ENCODE measurements at places on chromosomes 1 and 21.

DNA sequence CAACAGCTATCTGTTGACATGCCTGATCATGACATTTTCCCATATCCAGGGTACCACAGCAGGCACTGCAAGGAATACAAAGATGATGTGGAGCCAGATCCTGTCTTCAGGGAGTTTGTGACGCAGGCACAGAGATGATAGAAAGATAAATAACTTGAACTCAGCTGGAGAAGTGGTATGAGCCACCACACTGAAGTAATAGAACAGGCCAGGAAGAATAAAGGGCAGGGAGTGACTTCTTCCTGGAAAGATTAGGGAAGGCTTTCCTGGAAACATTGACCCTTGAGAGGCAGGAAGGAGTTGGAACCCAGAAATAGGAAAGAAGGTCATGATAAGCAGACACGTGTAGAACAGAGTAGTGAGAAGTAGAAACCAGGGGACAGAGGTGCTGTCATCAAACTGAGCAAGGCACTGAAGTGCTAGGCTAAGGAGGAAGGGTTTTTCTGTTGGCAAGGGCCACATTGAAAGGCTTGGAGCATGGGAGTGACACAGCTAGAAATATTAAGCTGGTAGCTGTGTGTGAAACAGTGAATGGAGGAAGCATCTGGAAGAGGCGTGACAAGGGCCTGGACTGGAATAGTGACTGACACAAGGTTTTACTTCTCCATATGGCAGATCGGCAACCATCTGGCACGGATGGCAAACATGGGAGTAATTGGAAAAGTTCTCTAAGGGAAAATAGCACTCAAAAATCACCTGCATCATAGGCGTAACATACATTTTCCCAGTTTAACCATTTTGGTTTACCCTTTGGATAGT is 68.4 kb downstream of the AK5 start:
- peak; percentile 21 for DNase-seq

GRCh38 chr1:229069176-229069575 is 201.7 kb upstream of the RAB4A start:
- no peak for DNase-seq

DNA sequence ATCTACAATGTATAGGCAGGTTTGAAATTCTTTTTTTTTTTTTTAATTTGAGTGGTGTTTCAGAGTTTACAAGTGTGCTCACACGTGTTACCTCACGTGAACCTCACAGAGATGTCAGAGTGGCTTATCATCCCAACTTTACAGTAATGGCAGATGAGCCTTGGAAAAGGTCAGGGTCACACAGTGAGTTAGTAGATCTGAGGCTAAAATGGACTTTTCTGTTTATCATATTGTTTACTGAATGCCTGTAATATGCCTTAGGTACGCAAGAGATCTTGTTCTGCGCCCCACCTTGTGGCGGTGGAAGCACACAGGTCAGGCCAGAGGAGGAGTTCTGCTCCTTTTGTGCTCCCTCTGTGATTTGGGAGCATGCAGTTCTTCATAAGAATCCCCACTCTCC is 80.0 kb downstream of the DYRK1A start:
- DNase-seq = no peak

DNA sequence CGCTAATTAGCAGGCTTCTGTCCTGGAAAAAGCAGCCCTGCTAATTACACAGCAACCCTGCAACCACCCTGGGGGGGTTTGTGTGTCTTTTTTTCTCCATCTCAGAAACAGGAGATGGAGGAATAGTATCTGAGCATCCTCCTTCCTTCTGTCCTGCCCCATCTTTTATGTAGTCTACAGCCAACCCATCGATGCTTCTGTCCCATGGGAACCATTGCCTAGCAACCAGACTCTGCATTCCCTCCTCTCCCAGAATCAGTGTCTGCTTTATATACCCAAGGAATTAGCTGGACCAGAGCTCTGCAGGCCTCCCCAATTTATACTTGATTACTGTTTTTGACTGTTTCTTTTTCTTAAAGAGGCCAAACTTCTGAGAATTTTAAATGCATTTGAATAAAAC is 35.1 kb downstream of the LRRC38 start:
- no peak for DNase-seq

GRCh38 chr1:203289281-203289981 is 15.9 kb upstream of the BTG2 start:
- DNase-seq = no peak

- DNase-seq = no peak
Measured at GRCh38 chr1:42943166-42943565, 15.5 kb downstream of the SLC2A1 start.

DNA sequence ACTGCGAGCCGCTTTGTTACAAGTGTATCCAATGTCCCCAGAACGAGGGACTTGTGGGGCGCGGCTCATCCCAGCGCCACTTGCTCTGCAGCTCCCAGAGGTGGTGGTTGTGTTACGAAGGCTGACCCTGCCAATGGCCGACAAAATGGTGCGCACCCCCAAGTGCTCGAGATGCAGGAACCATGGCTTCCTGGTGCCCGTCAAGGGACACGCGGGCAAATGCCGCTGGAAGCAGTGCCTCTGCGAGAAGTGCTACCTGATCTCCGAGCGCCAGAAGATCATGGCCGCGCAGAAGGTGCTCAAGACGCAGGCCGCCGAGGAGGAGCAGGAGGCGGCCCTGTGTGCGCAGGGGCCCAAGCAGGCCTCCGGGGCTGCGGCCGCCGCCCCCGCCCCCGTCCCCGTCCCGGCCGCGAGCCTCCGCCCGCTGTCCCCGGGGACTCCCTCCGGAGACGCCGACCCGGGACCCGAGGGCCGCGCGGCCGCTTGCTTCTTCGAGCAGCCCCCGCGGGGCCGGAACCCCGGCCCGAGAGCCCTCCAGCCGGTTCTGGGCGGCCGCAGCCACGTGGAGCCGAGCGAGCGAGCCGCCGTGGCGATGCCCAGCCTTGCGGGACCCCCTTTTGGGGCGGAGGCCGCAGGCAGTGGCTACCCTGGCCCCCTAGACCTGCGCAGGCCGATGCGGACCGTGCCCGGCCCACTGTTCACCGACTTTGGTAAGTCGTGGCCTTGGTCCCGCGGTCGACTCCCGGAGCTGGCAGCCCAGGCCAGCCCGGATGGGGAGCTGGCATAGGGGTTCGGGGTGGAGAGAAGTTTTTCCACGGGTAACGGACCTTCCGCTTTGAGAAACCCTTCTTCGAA is at the start of gene DMRTB1:
Gene DMRTB1 (plus strand): TSS at position 79 of the 855 bp plus-strand sequence. CDS start 55 bp downstream, at position 134.
- no peak for DNase-seq

DNA sequence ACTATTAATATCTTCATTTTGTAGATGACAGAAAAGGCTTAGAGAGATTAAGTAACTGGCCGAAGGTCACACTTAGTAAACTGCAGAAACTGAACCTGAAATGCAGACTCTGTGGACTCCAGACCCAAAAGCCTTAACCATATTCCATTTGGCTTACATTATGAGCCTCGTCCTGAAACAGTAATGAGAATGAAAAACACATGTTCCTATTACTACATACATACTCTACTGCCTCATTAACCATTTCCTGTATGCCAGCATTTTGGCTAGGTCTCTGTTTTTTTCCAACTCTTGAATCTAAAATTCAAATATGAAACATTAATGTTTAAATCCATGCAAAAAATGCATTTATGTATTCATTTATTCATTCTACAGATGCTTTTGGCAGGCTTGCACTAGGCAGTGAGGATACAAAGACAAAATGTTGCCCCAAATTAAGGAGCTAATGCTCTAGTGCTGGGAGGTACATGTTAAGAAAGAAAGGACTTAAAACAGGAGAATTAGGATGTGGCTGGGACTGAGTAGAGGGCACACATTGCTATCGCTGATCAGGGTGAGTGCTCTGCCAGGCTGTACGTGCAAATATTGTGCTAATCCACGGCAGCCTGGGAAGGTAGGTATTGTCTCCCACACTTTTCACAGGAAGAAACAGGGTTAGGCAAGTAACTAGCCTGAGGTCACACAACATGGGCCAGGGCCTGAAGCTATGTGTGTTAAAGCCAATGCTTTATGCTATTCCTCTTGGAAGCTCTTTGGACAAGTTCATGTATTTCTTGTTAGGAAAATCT is 14.0 kb downstream of the DEGS1 start:
- DNase-seq = no peak

DNA sequence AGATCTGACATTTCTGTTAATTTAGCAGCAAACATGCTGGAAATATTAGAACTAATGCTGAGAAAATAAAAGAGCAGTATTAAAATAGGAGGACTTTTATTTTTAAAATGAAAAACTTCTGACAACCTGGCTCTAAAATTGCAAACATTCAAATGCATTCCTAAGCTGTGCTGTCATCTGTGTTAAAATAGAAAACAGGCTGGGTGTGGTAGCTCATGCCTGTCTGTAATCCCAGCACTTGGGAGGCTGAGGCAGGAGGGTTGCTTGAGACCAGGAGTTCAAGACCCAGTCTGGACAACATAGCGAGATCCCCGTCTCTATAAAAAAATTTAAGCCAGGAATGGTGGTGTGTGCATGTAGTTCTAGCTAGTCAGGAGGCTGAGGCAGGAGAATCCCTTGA is 44.6 kb downstream of the MIGA1 start:
- no peak for DNase-seq

GRCh38 chr1:195946500-195946899 is 661.7 kb downstream of the KCNT2 start:
- DNase-seq = no peak

DNA sequence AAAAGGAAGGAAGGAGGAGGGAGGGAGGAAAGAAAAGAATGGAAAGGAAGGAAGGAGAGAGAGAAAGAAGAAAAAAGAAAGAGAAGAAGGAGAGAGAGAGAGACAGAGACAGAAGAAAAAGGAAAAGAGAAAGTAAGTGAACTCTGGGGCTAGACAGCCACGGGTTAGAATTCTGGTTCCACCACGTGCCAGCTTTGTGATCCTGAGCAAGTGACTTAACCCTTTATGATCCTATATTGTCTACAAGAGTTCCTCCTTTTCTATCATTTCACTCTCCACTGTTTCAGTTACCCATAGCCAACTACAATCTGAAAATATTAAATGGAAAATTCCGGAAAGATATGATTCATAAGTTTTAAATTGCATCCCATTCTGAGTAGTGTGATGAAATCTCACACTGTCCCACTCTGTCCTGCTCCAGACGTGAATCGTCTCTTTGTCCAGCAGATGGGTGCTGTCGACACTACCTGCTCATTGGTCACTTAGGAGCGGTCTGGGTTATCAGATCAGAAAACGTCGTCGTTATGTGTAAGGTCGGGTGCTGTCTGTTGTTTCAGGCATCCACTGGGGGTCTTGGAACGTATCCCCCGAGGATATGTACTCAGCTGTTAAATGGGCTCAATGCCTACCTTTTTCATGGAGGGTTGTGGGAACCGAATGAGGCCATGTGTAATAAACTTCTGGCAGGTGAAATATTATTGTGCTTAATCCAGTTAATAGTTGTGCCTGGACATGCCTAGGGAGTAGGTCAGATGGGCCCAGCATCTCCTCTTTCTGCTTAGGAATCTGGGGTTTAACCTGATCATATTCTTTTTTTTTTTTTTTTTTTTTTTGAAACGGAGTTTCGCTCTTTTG is 19.1 kb downstream of the TMEM51 start:
- no peak for DNase-seq

DNA sequence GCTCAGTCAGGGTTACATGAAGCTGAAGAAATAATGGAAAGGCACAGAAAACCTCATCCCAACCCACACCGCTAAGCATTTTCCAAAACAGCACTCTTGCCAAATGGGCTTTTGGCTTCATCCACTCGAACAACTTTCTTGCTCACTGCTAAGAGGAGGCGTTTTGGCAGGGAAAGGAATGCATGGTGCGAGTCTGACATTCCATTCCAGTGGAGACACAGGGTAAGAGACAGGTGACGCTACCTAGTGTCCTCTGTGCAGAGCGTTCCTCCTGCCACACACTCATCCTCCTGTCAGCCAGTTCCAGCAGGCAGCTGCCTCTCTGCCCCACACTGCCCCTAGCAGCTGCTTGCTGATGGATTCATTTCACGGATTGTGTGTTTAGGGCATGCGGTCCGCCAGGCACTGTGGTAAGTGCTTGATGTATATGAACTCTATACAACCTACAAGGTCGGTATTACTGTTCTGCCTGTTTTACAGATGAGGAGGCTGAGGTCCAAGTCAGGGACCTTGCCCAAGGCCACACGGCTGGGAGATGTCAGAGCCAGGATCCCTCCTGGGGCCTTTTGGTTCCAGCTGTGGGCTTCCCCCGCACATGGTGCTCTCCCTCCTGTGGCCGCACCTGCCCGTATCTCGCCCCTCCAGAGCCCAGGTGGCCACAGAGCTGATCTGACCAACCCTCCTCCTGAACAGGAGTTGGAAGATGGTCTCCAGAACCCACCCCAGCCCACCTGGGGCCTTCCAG is 25.7 kb upstream of the BACE2 start:
- no peak for DNase-seq

DNA sequence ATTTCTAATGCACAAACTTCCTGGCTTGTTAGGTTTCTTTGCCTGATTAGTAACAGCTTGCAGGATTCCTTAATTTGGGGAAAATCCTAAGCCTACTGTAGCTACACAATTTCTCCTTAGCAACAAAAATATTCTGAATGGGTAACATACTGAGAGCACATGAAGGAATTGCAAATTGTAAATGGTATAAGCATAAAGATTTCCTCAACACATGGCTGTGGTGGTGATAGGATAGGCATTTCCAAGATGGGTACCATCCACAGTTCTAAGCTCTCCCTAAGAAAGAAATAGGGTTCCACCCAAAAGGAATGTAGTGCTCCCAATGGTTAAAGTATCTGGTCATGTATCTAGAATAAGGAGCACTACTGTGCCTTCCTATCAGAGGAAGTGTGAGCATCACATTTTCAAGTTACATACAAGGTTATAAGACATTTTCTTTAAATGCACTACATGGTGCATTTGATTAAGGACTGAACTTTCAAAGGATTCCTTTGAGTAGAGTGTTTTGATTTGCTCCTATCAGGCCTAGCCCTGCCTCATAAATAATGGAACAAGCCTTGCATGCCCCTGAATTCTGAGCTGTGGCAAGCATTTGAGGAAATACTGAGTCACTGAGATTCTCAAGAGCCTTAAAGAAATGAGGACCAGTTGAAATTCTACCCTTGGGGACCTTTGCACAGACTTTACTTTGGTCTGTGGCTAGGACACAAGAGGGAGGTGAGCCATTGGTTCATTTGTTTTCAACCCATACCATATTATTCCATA is 286.4 kb downstream of the PTBP2 start:
- DNase-seq = no peak

- DNase-seq = no peak
Measured at GRCh38 chr1:190597294-190597693, 119.6 kb upstream of the BRINP3 start.

- DNase-seq = no peak
Measured at GRCh38 chr1:30666756-30667273, 56.6 kb downstream of the MATN1 start.
